Urothelium cell line (cell line): ENCODE measurements at places on chromosomes 12 and 14.
A peak's percentile ranks its signal among the peaks of the same experiment; 100 is the strongest.

- DNase-seq: no peak
These were observed 257.6 kb downstream of the EGLN3 start for GRCh38 chr14:33693237-33693636.

DNA sequence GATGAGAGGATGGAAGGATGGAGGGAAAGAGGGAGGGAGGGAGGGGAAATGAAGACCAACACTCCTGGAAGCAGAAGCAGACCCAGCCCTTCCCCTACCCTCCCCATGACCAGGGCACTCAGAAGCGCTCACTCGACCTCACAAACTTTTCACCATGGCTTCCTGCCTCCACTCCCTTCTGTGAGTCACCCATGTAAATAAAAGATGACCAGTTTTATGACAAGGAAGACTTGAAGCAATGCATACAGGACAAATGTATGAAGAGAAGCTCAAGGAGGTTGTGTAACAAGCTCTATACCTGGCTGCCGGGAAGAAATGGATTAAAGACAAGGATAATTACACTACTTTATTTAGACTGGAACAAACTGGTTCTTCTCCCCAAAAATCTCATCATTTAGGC lies 63.8 kb downstream of the CDC42BPB start:
- peak; percentile 33 for DNase-seq

DNA sequence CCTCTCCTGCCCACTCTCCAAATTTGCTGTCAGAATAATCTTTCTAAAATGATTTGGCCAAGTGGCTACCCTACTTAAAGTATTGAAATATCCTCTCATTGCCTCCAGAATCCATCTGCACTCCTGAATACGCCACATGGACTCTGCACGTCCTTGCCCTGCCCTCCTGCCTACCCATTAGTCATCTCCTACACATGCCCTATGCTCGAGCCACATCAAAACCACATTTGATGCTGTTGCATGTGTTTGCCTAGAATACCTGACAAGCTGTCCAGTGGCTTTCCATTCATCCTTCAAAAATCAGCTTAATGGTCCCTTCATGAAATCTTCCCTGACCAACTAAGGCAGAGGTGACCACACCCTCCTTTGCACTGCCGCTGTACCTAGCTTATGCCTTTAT lies 17.0 kb downstream of the VCPKMT start:
- DNase-seq: no peak

- no peak for DNase-seq
These were observed 61.7 kb downstream of the PPP1R36 start for GRCh38 chr14:64611358-64612020.

DNA sequence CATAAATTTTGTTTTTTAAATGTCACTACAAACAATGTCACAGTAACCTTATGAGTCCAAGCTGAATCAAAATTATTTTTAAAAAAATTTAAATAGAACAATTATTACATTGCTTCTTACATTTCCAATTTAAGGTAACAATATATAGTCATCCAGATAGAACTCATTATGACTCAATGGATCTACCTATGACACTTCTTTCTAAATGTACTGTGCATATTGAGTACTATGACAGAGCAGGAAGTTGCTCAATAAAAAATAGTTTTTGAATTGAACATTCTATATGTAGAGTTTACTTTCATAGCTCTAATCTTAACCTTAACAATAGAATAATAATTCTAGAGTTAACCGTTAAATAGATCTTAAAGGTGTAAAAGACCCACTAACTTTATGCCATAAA lies 44.4 kb upstream of the ALG10 start:
- DNase-seq: no peak
